ENCODE measurements at places on chromosomes 3 and 15.

GRCh38 chr3:38136393-38136776 lies 542 bp downstream of the ACAA1 start:
- peak; percentile 40 for DNase-seq

DNA sequence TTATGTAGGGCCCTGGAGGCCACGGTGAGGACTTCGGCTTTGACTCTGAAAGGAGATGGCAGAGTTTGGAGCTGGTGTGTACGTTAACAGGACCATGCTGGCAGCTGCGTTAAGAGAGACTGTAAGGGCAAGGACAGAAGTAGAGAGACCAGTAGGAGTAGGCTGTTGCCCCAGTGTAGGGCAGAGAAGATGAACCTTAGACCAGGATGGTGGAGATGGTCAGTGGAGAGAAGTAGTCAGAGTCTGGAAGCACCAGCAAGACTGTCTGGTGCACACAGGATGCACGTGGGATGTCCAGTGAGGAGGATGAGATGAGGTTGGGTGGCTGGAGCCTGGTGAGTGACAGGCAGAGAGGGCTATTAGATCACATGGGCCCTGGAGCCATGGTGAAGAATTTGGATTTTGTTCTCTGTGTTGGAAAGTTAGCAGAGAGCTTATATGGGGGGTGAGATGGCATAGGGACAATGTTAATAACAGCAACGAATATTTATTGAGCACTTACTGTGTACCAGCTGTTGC lies 150.1 kb downstream of the IGF1R start:
- DNase-seq, result no peak

DNA sequence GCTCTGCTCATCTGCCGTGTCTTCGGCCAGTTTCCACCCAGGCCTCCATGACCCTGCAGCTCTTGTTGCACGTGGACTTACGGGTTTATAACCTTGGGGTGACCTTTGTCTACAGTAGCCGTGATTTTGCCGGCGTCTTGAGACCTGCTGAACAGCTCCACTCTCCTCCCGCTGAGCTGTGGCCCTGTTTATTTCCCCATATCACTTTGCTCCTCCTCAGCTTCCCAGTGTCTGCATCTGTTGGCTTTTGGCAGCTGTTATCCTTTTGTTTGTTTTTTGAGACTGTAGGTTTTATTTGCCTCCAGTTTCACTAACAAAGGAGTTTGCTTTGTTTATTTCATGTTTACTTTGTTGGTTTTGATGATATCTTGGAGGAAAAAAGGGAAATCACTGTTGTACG lies 29.3 kb upstream of the SLC28A1 start:
- no peak for DNase-seq

GRCh38 chr3:90036939-90037469 lies 929.6 kb downstream of the EPHA3 start:
- no peak for DNase-seq

DNA sequence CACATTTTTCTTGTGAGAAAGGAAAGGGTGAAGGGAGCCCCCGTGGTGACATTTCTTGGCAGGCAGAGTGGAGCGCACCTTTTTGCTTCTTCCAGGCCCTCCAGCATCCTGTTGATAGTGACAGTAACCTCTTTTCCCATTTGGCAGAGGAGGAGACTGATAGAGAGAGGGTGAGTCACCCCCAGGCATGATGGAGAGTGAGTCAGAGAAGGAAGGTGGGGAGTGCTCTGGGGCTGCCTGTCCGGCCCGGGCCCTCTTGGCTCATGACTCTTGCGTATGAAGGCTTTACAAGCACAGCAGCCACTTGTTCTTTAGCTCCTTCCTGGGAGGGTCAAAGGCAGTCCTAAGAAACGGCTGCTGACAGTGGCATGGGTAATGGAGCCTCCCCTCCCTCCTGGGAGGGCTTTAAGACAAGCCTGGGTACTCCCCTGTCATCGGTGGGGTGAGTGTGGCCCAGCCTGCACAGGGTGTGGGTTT lies 16.0 kb downstream of the ANKRD63 start:
- peak; percentile 87 for DNase-seq

DNA sequence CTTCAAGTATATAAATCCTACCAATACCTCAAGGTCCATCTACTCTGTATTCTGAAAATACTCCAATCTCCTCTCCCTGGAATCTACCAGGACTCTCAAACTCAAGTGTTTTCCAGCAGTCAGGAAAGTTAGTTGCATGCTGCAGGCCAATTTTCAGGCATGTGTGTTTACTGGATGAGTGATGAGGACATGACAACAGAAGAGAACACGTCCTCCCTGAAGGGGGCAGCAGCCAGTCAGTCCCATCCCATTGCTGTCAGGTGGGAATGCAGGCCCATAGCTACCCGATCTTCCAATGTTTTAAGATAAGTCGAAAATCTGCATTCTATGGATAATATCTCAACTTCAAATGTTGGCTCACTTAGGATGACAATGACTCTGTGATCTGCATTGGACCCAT lies 496.2 kb downstream of the FHIT start:
- DNase-seq, result no peak

DNA sequence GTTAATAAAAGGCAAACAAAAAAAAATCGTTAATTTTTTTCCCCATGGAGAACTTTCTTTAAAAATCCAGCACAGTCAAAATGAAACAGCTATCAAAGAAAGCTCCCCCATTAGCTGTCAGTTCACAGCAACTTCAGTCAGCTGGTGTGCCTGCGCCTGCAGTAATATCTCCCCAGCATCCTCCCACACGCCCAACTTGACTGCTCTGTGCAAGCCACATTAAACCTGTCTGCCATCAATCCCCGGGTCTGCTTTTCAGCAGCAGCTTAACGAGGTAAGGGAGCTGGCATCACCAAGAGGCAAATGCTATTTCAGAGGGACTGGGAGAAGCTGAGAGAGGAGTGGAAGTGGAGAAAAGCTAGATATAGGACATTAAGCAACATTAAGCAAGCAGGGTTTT lies 337.5 kb downstream of the GAP43 start:
- DNase-seq, result peak; percentile 6

GRCh38 chr15:90547540-90547939 lies 17.8 kb downstream of the CRTC3 start:
- DNase-seq, result no peak

- no peak for DNase-seq
Measured at GRCh38 chr3:16090706-16091105, 83.8 kb upstream of the GALNT15 start.

DNA sequence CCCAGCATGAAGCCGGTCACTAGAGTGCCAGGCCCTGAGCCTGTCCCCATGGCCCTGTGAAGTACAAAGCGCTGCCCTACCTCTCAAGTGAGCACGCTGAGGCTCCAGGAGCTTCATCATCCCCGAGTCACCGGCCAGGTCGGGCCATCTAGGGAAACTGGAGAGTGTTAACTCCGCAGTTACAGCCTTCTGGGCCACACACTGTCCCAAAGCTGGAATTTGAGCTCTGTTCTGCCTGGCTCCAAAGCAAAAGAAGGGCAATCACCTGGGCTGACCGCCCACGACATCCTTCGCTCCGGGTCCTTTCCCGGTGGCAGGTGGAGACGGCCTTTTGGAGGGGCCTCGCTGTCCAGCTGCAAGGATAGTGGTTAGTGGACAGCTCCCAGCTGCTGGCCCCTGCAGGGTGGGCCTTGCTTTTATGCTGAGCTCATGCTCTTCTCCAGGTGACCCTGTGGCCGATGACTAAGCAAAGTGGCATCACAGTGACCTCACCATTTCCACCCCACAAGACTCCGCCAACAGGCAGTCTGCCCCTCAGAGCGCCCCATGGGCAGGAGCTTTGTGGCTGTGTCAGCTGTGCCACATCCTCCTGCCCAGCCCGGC lies 3.5 kb upstream of the MUC4 start:
- no peak for DNase-seq

DNA sequence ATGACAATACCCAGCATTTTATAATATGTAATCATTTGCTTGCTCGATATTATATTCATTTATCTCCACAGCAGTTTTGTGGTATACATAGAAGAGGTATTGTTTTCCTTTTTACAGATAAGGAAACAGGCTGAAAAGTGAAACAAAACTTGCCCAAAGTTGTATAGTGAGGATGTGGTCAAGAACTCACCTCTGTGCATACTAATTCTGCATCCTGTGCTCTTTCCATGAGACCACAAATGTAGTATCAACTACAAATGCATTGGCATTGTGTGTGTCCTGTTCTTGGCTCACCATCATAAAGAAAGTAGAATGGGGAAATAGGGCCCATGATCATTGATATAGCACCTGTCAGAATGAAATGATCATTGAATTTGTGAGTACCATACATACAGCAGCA lies 167.3 kb downstream of the NECTIN3 start:
- DNase-seq, result no peak

DNA sequence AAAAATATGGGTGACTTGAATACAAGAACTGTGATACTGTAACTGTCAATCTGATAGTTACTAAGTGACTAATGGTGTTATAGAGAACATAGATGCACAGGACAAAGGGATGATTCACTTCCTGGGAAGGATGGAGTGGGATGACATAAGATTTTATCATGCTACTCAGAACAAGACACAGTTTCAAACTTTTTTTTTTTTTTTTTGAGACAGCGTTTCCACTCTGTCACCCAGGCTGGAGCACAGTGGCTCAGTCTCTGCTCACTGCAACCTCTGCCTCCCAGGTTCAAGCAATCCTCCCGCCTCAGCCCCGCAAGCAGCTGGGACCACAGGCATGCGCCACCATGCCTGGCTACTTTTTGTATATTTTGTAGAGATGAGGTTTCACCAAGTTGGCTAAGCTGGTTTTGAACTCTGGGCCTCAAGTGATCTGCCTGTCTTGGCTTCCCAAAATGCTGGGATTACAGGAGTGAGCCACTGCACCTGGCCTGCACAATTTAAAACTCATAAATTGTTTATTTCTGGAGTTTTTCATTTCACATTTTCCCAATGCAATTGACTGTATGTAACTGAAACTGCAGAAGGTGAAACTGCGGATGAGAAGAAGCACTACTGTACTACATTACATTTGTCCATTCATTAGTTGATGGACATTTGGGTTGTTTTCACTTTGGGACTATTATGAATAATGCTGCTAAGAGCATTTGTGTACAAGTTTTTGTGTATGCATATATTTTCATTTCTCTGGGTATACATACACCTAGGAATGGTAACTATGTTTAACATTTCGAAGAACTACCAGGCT lies 40.6 kb downstream of the ADIPOQ start:
- peak; percentile 89 for DNase-seq

DNA sequence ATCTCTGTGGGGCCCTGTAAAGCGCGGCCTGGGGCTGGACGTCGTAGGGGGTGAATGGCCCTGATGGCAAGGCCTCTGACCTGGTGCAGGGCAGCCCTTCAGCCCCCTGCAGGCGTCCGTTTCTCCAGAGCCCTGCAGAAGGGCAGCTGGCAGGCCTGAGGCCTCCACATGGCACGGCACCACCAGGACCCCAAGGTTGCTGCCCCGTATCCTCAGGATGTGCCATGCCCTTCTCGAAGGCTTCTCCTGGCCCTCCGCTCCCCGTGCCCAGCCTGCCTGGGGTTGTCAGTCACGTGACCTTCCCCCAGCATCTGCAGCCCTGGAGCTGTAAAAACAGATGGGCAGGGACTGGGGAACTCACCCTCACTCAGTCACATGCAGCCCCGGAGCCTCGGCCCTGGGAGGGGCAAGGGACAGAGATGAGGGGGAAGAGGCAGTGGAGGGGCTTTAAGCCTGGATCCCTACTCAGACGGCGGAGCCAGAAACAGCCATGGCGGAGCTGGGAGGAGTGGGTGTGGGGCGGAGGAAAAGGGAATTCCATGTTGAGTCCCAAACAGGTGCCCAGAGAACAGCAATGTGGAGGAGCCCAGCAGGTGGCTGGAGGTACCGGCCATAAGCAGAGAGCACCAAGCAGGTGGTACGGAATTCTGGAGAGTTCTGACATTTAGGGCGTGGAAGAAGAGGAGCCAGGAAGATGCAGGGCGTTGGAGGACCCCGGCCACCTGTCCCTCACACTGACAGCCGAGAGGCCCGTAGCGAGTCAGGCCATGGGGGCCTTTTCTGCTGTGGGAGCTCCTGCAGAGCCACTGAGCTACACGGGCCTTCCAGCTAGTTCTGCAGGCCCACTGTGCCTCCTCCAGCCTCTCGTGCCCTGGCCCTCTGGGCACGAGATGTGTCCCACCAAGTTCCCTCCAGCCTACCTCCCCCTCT lies 193.1 kb downstream of the XXYLT1 start:
- DNase-seq, result no peak

DNA sequence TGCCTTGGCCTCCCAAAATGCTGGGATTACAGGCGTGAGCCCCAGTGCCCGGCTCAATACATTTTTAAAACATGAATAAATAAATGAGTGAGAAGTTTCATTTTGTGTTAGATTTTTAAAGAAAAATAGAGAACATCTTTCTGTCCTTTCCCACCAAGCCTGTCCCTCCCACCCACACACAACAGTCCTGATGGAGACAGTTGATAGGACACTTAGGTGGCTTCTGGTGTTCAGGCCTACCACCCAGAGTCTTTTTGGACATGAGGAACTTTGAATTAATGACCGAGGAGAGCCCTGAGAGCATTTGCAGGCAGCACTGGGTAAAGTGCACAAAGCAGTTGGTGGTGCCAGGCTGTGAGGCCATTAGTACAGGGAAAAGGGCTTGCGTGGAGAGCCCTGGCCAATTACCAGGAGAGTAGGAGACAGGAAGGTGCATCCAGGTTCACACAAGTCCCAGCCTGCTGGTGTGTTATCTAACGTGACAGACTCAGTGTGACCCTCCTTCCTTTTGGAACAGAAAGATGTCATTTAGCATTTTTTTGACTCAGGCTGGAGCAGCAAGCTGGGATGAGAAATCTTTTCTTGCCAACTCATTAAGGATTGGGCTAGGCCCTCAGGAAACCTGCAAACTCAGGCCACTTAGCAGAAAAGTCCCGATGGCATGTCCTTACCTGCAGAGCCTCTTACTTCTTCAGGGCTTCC lies 103.6 kb downstream of the PDCD6IP start:
- DNase-seq, result no peak

DNA sequence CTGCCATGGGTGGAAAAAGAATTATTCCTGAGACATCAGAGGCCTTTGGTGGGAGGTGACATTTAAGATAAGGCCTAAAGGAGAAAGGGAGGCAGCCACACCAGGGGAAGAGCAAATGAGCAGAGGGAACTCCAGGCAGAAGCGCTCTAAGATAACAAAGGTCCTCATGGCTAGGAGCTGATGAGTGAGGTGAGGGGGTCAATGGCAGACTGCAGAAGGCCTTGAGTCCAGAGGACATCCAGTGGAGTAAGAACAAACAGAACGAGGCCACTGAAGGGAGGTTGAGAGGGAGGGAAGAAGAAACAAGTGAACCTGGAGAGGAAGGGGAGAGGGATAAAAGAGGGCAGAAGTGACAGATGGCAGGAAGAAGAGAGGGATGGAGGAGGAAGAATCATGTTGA lies 97.3 kb downstream of the CTNNB1 start:
- DNase-seq, result no peak

Measured in fibroblast of pulmonary artery (primary cell).